ENCODE measurements at places on chromosomes 6 and 20. TPM values are rescaled to one million over a fixed set of nuclear protein-coding genes. Genes with fewer than 3 reads are reported as not detected.

The NR2E1 gene
- total RNA-seq = not detected

The PRND gene
- not detected for total RNA-seq

The PAK5 gene
- not detected for total RNA-seq

The SLC22A3 gene
- 18.1 TPM for total RNA-seq

The BEND6 gene
- 2.3 TPM for total RNA-seq

The SLPI gene
- 0.49 TPM for total RNA-seq

The DDO gene
- 0.25 TPM for total RNA-seq

The PCMTD2 gene
- 51.5 TPM for total RNA-seq

The SLC24A3 gene
- total RNA-seq = 0.76 TPM

The DLK2 gene
- total RNA-seq = 0.38 TPM

The NINL gene
- total RNA-seq = 6.0 TPM

The KIAA1755 gene
- 7.5 TPM for total RNA-seq

The TTBK1 gene
- 0.13 TPM for total RNA-seq

The TFB1M gene
- 16.6 TPM for total RNA-seq

The PHACTR1 gene
- total RNA-seq = 4.1 TPM

The KHDRBS2 gene
- total RNA-seq = not detected

The PKHD1 gene
- total RNA-seq = 2.2 TPM

The DCDC2 gene
- 93.4 TPM for total RNA-seq

The HLA-DQA2 gene
- not detected for total RNA-seq

The C20orf204 gene
- not detected for total RNA-seq

The HCK gene
- not detected for total RNA-seq

The NOTCH4 gene
- total RNA-seq = 1.1 TPM

The FAM83D gene
- 76.1 TPM for total RNA-seq

The NANP gene
- 5.4 TPM for total RNA-seq

The PNISR gene
- 18.1 TPM for total RNA-seq

The VSX1 gene
- not detected for total RNA-seq

The DYNLT2 gene
- 0.63 TPM for total RNA-seq

The GHRH gene
- not detected for total RNA-seq

The EDN3 gene
- not detected for total RNA-seq

The SMLR1 gene
- not detected for total RNA-seq

The PTPRK gene
- total RNA-seq = 62.5 TPM

The HLA-E gene
- 66.3 TPM for total RNA-seq

The SH3BGRL2 gene
- total RNA-seq = 6.7 TPM

The PABPC1L gene
- 3.6 TPM for total RNA-seq

The ZNF341 gene
- 2.0 TPM for total RNA-seq

The MEI4 gene
- total RNA-seq = not detected

The LINC00237 gene
- total RNA-seq = not detected

The SLC32A1 gene
- not detected for total RNA-seq

The LAMP5 gene
- 0.81 TPM for total RNA-seq

The TFAP2C gene
- total RNA-seq = 1.5 TPM

The PBOV1 gene
- not detected for total RNA-seq

The BPI gene
- total RNA-seq = 0.33 TPM

The DAAM2 gene
- total RNA-seq = 5.2 TPM
